ENCODE measurements at places on chromosomes 2 and 18. TPM values are rescaled to one million over a fixed set of nuclear protein-coding genes. Genes with fewer than 3 reads are reported as not detected.
A peak's percentile ranks its signal among the peaks of the same experiment; 100 is the strongest.

The SLC11A1 gene
- total RNA-seq: 0.35 TPM

The MAP3K20 gene
- total RNA-seq: 60.5 TPM

The REG3A gene
- not detected for total RNA-seq

DNA sequence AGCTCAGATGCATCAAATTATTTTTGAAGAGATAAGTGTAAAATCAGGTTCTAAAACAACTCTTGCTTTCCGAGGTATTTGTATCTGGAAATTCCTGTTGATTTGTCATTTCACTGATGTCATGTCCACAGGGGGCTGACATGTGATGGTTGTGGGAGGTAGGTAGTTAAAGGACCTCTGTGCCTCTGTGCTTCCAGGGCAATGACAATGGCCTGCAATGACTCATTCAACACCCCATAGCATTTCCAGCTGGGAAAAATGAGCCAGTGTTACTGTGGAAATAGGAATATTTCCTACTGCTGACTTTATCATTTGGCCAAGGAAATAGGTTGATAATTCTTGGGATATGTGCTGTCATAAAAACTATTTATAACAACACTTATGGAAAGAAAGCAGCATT, 86.2 kb upstream of the CCDC195 start:
- no peaks in the 10 kb centered on the region for H3K36me3 ChIP-seq
- no peak overlapping the region for H3K4me3 ChIP-seq
- H3K4me1 ChIP-seq: no peaks in the 10 kb centered on the region

DNA sequence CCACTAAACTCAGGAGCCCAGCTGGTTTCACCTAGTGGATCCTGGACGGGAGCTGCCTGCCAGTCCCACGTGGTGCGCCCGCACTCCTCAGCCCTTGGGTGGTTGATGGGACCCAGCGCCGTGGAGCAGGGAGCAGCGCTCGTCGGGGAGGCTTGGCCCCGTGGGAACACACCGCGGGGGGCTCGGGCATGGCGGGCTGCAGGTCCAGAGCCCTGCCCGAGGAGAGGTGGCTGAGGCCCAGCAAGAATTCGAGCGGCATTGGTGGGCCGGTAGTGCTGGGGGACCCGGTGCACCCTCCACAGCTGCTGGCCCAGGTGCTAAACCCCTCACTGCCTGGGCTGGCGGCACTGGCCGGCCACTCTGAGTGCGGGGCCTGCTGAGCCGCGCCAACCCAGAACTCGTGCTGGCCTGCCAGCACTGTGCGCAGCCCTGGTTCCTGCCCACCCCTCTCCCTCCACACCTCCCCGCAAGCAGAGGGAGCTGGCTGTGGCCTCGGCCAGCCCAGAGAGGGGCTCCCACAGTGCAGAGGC, 137.3 kb downstream of the TRIB2 start:
- DNase-seq: no peak
- H3K4me3 ChIP-seq: no peak overlapping the region
- H3K27me3 ChIP-seq: no peaks in the 10 kb centered on the region
- no peaks in the 10 kb centered on the region for H3K36me3 ChIP-seq
- H3K4me1 ChIP-seq: peaks cover 34% of the 10 kb centered on the region

DNA sequence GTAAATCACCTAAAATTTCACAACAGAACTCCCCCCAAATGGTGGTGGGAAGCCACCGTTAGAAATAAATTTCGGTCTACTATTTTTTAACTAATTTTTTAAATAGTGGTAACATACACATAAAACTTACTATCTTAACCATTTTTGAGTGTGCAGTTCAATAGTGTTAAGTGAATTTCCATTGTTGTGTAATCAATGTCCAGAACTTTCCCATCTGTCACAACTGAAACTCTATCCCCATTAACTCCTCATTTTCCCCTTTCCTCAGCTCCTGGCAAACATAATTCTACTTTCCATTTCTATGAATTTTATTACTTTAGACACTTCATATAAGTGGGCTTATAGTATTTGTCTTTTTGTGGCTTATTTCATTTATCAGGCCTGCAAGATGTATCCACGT, 34.1 kb upstream of the HNMT start:
- no peaks in the 10 kb centered on the region for H3K27me3 ChIP-seq
- DNase-seq: no peak

GRCh38 chr18:45722899-45723298, 1.1 kb upstream of the SLC14A1 start:
- peak; percentile 73 for DNase-seq
- H3K4me3 ChIP-seq: no peak overlapping the region
- no peaks in the 10 kb centered on the region for H3K36me3 ChIP-seq
- H3K27ac ChIP-seq: no peak overlapping the region

DNA sequence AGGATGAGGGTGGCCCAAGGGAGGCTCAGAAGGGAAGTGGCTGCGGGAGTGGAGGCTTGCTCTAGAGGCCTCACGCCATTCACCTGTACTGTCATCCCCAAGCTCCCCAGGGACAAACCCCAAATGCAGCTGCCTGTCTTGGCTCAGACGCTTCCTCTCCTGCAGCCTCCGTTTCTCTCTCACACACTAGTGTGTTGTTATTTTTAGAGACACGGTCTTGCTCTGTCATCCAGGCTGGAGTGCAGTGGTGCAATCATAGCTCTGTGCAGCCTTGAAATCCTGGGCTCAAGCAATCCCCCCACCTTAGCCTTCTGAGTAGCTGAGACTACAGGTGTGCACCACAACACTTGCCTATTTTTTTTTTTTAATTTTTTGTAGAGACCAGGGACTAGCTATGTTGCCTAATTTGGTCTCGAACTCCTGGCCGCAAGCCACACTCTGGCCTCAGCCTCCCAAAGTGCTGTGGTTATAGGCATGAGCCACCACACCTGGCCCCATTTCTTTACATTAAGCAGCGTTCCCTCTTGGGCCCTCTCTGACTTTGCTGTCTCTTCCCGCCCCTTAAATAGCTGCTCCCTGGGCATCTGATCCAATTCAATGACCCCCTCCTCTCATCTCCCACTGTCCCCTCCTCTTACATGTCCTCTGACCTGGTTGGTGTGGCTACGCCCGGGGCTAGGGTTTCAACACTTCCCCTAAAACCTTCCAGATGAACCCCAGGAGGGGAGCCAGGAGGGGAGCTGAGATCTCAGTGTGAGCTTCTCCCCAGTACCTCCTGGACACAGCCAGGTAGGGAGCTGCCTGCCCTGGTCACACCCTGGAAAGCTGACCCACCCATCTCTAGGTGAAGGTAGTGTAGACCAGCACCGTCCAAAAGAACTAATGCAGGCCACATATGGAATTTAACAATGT, 24.0 kb upstream of the LOXHD1 start:
- no peak for DNase-seq
- H3K4me3 ChIP-seq: no peak overlapping the region
- no peaks in the 10 kb centered on the region for H3K36me3 ChIP-seq
- H3K27me3 ChIP-seq: peaks cover 65% of the 10 kb centered on the region
- no peak overlapping the region for H3K27ac ChIP-seq

DNA sequence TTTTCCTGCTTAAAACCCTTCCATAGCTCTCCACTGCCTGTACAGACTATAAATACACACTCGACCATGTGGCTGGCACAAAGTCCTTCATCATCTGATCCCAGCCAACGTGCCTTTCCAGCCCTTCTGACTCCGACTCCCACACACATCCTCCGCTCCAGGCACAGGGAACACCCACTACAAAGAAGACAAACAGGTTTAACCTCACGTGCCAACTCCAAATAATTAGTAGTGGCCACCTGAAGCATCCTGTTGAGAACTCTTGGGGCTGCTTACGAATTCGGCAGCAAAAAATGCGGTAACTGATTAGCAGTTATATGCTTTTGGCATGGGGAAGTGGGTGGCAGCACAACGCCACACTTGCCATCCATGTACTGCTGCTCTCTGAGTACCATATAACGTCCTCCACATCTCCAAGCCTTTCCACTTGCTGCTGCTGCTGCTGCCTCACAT, 12.1 kb downstream of the SPIRE1 start:
- peaks cover 14% of the 10 kb centered on the region for H3K4me1 ChIP-seq
- no peaks in the 10 kb centered on the region for H3K27me3 ChIP-seq
- 0 out of 2 replicates have a peak, but pooled peaks cover 2% of the 10 kb centered on the region for H3K36me3 ChIP-seq
- no peak overlapping the region for H3K27ac ChIP-seq

DNA sequence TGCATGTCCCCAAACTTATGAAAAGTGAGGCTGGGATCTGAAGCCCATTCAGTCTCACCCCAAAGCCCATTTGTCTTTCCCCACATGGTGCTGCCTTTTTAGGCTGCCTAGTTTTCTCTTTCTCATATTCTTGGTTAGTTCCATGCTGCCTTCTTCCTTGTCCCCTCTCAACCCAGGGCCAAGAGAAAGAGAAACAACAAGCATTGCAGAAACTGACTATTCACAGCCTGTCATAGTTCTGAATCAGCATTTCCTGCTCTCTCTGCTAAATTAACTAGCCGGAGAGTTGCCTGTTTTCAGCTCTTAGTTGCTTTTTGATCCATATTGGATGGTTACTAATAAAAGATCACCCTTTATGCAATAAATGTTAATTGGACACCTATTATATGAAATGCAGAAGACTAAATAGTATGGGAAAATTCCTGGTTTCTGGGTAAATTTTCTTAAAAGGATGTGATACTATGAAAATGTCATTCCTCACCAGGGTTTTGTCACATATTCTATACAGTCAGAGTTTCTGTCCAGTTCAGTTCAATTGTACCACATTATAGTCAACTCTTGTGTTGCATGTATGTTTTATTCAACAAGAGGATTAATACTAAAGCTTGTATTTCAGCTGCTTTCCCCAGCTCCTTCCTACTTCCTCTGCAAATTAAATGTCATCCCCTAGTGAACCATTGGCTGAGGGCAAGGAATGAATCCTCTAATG, 246.5 kb downstream of the GALR1 start:
- DNase-seq: no peak
- H3K27me3 ChIP-seq: peaks cover 57% of the 10 kb centered on the region
- no peaks in the 10 kb centered on the region for H3K4me1 ChIP-seq
- H3K4me3 ChIP-seq: no peak overlapping the region

- H3K27ac ChIP-seq: no peak overlapping the region
- no peaks in the 10 kb centered on the region for H3K27me3 ChIP-seq
- no peaks in the 10 kb centered on the region for H3K4me1 ChIP-seq
- no peaks in the 10 kb centered on the region for H3K36me3 ChIP-seq
- DNase-seq: no peak
- no peak overlapping the region for H3K4me3 ChIP-seq
Measured at GRCh38 chr2:110858135-110858725, 125.9 kb downstream of the ACOXL start.

DNA sequence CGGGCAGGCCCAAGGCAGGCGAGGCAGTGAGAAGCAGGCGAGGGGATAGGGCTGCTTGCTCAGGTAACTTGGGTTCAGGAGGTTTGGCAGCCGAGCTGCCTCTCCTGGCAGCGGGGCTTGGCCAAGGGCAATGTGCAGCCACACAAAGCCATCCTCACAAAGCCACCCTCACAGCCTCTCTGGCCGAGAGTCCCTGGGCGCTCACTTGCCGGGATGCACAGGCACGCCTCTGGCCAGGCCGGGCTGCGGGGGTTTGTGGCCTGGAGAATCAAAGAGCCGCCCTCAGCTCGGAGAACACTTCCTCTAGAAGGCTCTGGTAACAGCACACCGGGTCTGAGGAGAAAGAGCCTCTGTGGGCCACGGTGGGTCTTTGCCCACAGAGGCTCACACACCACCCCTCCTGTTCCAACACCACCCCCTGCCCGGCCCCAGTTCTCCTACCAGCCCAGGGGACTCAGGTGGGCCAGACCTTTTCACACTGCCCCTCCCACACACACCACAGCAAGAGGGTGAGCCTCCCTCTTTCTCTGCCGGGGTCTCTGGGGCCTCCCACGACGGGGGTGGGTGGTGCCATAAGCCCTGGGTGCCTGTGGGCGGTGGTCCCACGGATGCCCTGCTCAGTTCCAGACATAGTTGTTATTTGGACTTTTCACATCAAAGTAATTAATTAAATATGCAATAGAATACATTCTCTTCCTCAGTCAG, 186.9 kb downstream of the ZFP36L2 start:
- no peak for DNase-seq
- H3K4me3 ChIP-seq: peak overlapping the region; percentile 53
- H3K4me1 ChIP-seq: peaks cover 78% of the 10 kb centered on the region
- peaks cover 7% of the 10 kb centered on the region for H3K36me3 ChIP-seq
- H3K27me3 ChIP-seq: no peaks in the 10 kb centered on the region

DNA sequence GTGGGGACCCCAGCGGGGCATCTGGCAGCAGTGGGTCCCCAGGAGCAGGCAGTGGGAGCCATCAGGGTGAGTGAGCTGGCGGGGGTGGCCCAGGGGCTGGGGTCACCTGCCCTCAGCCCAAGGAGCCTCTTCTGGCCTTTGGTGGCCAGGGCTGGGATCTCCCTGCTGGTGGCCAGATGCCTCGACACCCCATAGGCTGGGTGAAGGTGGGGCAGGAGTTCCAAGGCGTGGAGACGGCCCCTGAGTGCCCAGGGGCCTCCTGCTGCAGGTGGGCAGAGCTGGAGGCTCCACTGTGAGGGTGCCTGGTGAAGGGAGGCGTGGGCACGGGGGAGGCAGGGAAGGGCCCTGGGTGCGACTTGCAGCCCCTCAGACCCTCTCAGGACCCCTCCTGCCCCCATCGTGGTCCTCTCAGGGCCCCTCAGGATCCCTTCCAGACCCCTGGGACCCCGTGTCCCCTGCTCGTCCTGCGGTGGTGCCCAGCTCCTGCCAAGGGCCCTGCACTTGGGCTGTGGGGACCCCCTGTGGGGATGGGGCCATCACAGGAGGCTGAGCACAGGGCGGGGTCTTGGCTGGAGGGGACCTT, 5.0 kb upstream of the GPR35 start:
- DNase-seq: no peak
- no peaks in the 10 kb centered on the region for H3K4me1 ChIP-seq
- peaks cover 30% of the 10 kb centered on the region for H3K27me3 ChIP-seq
- H3K4me3 ChIP-seq: no peak overlapping the region

DNA sequence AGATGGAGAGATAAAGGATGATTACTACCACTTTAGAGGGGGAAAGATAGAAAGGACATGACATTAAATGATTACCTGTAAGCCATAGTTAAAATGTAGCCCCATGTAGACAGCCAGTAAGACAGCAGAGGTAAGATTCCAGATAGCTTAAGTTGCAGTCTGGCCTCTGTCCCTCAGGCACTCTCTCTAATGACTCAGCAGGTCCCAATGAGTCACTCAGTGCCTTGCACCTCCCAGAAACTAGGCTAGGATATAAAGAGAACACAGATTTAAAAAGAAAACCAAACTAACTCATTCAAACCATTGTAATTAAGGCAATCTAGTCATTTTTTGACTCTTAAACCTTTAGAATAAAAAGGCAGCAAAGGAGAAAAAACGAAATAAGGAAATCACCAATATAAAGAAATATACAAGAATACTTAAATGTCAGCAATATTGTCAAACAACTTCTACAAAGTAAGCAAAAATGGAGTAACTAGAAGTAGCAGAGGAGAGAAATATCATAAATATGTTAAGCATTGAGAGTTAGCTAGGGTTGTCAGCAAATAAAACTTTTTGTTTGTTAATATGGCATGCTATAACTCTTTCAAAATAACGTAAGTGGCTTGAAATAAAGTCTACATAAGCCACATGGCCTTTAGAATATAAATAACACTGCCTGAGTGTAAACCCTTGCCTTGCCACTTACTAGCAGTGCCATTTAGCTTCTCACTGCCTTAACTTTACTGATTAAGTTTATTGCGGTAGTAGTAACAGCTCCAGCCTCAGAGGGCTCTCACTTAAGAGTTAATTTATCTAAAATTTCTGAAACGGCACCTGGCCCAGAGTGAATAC, 48.5 kb downstream of the SOCS6 start:
- H3K27ac ChIP-seq: peak overlapping the region; percentile 95
- H3K4me1 ChIP-seq: peaks cover 42% of the 10 kb centered on the region
- H3K4me3 ChIP-seq: peak overlapping the region; percentile 15
- peak; percentile 88 for DNase-seq

GRCh38 chr2:181657379-181657778, 474 bp upstream of the CERKL start:
- H3K27me3 ChIP-seq: no peaks in the 10 kb centered on the region
- H3K4me1 ChIP-seq: 0 out of 2 replicates have a peak, but pooled peaks cover 6% of the 10 kb centered on the region
- no peaks in the 10 kb centered on the region for H3K36me3 ChIP-seq
- DNase-seq: no peak

Measured in PC-9 (cell line).